Fibroblast of the conjunctiva (primary cell): ENCODE measurements at places on chromosomes 6 and 20.

DNA sequence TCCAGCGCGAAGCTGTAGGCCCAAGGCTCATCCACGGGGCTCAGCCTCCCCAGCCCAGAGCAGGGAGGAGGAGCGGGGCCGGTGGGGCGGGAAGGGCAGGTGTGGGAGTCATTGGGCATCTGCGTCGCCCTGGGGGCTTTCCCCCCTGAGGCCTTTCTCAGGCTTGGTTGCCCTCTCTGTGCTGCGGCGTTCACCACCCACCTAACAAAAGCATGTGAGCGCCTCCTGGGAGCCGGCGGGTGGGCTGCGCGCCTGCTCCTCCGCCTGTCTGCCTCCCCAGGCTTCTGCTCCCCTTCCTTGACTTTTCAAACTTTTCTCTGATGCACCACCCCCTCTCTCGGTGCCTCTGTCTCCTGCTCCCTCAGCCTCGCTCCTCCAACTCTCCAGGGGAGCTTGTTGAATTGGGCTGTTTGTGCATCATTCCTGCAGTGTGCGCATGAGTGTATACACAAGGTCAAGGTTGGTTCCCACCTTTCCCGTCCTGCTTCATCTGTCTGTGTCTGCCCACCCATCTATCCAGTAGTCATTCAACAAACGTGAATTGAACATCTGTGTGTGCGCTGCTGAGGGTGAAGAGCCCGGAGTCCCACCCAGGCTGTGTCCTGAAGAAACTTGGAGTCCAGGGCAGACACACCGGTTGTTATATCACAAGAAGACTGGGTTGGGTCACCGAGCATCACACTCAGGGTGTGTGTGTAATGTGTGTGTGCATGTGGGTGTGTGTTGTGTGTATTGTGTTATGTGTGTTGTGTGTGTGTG is 82.4 kb upstream of the NNAT start:
- no peak for DNase-seq

- no peak for DNase-seq
Observed at GRCh38 chr20:58307270-58307669, 2.2 kb upstream of the RAB22A start.

GRCh38 chr6:163984124-163984936 is 569.8 kb downstream of the QKI start:
- DNase-seq: no peak

DNA sequence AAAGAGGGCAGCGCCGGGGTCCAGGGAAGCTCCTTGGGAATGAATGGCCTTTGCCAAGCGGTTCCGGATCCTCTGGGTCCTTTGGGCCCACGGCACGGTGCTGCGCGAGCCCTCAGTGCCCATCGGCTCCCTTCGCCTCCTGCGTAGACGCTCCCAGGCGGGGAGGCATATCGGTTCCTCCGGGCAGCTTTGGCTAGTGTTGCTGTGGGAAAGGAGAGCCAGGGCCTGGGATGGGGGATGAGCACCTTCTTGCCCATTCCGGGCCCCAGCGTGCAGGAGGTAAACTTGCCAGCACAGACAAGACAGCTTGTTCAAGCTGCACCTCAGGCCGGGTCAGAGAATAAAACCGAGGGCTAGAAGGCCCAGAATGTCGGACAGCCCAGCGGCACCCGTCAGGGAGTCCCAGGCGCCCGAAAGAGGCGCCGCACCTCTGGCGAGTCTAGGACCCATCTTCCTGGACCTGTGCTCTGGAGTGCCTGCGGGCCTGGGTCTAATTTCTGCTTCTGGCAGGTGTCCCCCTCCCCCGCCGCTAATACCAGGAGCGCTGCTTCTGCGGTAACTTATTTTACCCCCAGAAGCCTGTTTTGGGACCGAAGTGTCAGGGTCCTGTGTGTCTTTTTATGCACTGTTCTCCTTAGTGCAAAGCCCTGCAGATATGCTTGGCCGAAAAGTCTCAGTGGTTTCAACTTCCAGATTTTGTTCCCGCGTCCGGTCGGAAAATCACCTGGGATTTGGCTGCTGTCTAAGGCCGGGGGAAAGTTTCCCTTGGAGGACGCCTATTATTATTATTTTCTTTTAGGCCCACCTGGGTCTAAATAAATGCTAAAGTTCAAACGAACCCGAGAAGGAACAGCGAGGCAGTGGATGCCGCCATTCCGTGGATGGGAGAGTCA is 1.7 kb upstream of the TFAP2C start:
- no peak for DNase-seq

GRCh38 chr6:94278146-94278545 is 858.8 kb upstream of the EPHA7 start:
- no peak for DNase-seq

DNA sequence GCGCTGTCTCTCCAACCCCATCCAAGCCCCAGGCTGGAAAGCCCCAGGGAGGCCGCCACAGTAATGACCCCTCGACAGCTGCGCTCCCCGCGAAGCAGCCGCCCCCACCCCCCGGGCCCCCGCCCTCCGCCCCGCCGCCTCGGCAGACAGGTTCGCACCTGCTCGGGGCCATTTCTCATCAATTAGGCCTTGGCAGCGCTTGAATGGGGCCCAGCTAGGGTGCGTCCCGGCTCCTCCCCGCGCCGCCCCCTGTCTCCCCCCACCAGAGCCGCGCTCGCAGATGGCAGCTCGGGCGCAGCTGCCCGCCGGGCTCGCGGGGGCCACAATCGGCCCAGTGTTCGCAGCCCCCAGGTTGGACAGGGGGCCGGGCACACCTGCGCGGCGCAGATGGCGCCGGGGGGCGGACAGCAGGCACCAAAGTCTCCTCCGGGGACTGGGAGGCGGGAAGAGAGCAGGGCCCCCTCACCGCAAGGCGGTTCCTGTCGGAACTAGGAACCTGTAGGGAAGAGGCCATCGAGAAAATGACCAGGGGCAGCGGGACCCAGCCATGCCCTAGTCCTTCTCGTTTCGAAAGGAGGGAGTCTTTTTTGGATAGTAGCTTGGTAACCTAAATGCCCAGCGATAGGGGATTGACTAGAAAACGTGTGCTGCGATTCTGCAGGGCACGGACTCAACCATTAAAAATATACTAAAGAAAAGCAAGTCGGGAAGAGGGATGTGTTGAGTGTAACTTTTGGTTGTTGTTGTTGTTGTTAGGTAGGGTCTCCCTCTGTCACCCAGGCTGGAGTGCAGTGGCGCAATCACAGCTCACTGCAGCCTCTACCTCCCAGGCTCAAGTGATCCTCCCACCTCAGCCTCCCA is 83.2 kb upstream of the EYA2 start:
- DNase-seq: no peak
